Type B pancreatic cell (in vitro differentiated cells): ENCODE measurements at places on chromosomes 4 and X.

DNA sequence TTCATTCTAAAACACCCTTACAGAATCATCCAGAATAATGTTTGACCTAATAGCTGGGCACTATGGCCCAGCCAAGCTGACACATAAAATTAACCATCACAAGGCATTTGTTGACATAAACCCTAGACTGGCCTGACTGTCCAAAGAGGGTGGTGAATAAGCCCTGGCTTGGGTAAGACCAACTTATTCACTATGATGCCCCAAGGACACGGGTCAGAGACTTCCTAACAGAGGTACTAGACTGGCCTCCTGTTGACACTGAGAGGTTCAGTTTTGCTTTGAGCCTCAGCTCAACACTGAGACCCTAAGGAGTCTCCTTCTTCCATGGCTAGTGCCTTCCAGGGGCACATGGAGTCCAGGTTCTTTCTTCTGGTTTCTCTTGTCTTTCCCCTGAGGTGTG lies 21.3 kb downstream of the FGF2 start:
- H3K4me1 ChIP-seq: no peaks in the 10 kb centered on the region
- H3K4me3 ChIP-seq: no peak overlapping the region
- H3K27ac ChIP-seq: no peak overlapping the region
- DNase-seq: no peak
- no peaks in the 10 kb centered on the region for H3K27me3 ChIP-seq
- peaks cover 3% of the 10 kb centered on the region for H3K36me3 ChIP-seq

DNA sequence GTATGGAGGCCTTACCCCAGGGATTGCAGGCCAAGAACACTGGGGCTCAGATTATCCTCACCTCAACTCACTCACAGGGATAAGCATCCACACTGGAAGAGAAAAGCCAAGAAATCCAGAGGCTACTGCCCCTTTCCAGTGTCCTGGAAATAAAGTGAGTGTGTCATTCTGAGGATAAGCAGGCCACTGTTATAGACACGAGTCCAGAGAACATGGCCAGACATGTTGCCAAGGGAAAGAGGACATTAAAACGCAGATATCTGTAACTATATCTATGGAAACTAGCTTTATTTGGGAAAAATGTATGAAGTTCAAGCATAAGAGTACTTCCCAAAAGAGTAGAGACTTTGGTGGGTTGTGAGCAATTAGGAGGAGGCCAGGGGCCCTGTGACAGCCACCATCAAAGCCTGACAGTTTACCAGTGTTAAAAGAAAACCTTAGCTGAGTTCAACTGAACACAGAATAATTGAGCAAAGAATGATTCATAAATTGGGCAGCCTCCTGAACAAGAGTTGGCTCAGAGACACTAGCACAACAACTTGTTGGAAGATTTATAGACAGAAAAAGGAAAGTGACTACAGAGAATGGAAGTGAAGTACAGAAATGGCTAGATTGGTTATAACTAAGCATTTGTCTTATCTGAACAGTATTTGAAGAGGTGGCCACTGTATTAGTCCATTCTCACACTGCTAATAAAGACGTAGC lies 1222.2 kb downstream of the STIM2 start:
- no peaks in the 10 kb centered on the region for H3K4me1 ChIP-seq
- H3K4me3 ChIP-seq: no peak overlapping the region
- no peak overlapping the region for H3K27ac ChIP-seq
- H3K36me3 ChIP-seq: no peaks in the 10 kb centered on the region
- H3K27me3 ChIP-seq: no peaks in the 10 kb centered on the region

DNA sequence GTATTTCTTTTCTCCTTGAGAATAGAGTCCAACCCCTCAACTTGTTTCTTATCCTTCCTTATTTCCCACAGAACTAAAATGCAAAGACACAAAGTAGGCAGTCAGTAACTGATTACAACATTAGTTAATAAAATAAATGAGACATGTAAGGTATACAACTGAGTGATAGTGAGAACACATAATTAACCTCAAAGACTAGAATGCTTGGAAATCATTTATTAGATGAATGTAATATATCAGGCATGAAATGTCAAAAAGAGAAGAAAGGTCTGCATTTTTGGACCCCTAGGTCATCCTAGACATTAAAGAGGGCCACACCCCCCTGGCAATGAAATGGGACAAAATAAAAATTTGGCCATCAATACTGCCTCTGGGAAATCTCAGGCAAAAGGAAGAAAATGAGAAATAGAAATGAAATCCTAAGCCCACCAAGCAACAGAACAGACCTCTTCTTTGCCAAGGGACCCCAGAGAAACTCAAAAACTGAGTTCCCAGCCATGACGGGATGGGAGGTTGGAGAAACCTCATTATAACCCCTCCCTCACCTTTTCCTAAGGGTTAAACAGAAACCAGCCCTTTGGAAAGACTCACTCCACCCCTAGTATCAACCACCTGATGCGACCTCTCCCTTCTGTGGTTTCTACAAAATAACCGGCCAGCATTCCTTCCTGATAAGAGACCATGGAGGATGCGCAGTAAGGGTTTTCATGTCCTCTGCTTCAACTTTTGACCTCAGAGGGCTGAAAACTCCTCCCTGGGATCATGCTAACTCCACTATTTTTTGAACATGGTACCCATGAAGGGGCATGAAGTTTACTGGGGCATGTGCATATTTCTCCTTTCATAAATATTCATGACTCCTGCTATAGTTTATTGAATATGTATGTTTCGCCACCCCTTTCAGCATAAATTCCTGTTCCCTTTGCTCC lies 90.0 kb upstream of the EXOC1L start:
- DNase-seq: no peak
- H3K36me3 ChIP-seq: no peaks in the 10 kb centered on the region
- no peaks in the 10 kb centered on the region for H3K27me3 ChIP-seq

- H3K36me3 ChIP-seq: no peaks in the 10 kb centered on the region
- H3K27me3 ChIP-seq: peaks cover 15% of the 10 kb centered on the region
- peaks cover 15% of the 10 kb centered on the region for H3K4me1 ChIP-seq
- H3K4me3 ChIP-seq: no peak overlapping the region
These were observed 54.1 kb upstream of the CDKN2AIP start for GRCh38 chr4:183390374-183390773.

- DNase-seq: no peak
- no peaks in the 10 kb centered on the region for H3K27me3 ChIP-seq
- no peaks in the 10 kb centered on the region for H3K36me3 ChIP-seq
- peaks cover 7% of the 10 kb centered on the region for H3K4me1 ChIP-seq
These were observed 68.2 kb downstream of the NYX start for GRCh38 chrX:41515376-41515775.

- H3K36me3 ChIP-seq: no peaks in the 10 kb centered on the region
- no peak for DNase-seq
- H3K27me3 ChIP-seq: peaks cover 18% of the 10 kb centered on the region
- no peaks in the 10 kb centered on the region for H3K4me1 ChIP-seq
These were observed 13.7 kb downstream of the CLRN2 start for GRCh38 chr4:17528551-17529165.

DNA sequence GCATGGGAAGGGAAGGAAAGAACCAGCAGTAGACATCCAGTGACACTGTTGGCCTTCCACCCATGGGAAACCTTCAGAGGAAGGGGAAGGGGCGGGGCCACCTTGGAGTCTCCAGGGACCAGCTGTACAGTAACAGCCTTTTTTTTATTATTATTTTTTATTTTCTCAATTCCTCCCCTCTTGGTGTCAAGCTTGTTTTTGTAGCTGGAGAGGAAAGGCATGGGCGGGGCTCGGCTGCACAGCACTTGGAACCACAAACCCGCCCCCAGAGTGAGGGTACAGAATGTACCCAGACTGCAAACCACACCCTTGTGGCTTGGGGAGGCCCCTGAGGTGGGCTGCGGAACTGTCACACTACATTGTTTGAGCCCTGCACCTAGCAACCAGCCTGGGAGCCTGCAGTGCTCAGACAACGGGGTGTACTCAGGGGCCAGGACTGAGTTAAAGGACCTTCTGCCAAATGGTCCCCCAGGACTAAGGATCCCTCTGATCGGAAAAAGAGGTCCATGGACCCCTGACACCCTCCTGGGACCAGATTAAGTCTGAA lies 45.7 kb downstream of the PRPS1 start:
- no peak overlapping the region for H3K4me3 ChIP-seq
- H3K27ac ChIP-seq: no peak overlapping the region
- peaks cover 7% of the 10 kb centered on the region for H3K4me1 ChIP-seq
- no peak for DNase-seq
- no peaks in the 10 kb centered on the region for H3K36me3 ChIP-seq

DNA sequence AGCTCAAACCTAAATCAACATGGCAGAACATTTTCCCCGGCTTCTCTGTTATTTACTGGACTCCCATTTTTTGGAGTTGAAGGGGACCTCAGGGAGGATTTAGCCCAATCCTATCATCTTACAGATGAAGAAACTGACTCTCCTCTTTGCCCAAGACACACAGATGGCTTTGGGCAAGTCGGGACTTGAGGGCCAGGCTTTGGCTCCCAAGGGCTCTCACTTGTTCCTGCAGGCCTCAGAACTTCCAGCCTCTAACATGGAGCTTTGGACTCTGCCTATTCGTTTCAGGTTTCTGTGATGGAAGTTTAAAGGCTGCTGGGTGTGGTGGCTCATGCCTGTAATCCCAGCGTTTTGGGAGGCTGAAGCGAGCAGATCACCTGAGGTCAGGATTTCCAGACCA lies 59.5 kb downstream of the RHOH start:
- H3K36me3 ChIP-seq: no peaks in the 10 kb centered on the region
- peaks cover 24% of the 10 kb centered on the region for H3K4me1 ChIP-seq
- peak overlapping the region; percentile 6 for H3K27ac ChIP-seq
- no peak overlapping the region for H3K4me3 ChIP-seq

DNA sequence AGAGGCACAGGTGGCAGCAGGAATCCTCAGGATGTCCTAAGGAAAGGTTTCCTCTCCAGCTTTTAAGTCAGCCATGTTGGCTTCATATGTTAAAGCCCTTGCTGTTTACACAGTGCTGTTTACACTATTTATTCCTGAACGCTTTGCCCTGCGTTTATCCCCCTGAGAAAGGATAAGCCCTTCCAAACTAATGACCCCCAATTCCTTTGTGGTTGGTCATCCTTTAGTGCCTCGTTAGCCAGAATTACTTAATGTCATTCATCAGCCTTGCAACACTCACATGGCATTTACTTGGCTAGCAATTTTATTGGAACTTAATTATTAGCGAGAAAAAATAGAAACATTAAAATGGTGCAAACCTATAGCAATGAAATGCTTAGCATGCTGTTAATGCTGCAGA lies 23.8 kb downstream of the VCX2 start:
- H3K27ac ChIP-seq: no peak overlapping the region
- H3K4me3 ChIP-seq: no peak overlapping the region
- H3K27me3 ChIP-seq: no peaks in the 10 kb centered on the region
- H3K36me3 ChIP-seq: no peaks in the 10 kb centered on the region

DNA sequence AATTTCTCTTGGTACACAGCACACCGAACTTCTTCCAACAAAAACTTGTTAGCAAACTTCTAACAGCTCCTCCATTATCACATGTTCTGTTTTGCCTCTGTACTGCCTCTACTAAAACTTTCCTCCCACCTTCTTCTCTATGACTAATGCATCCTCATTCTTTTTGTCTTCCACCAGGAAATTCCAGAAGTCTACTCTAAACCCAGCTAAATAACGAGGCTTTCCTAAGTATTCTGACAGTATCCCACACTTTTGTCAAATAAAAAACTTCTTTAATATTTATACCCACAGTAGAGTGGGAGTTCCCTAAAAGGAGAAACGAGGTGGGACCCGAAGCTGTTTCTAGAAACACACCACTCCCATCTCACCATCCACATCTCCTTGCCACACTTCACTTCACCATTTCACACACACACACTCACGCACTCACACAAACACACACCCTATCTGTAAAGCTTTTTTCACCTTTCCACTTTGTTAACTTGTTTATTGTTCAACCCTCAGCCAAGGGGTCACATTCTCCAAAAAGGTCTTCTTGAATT lies 280.3 kb downstream of the ARAP2 start:
- H3K27me3 ChIP-seq: no peaks in the 10 kb centered on the region
- H3K4me3 ChIP-seq: no peak overlapping the region
- no peaks in the 10 kb centered on the region for H3K36me3 ChIP-seq
- H3K27ac ChIP-seq: no peak overlapping the region

DNA sequence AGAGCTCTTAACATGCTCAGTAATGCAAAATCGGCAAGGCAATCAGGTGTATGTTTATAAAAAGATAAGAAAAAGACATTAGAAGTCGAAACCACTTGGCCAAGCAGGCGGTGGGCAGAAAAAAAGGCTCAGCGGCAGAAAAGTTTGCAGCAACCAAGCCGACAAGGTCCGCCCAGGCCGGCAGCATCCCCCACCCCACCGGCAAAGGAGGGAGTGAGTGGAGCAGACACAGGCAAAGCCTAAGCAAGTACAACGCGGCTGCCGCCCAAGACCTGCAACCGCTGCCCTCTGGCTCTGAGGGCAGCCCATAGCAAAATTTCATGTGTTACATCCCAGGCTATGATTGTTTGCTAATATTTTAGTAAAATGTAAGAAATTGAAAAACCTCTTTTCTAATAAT lies 125.4 kb upstream of the ZCCHC13 start:
- H3K4me1 ChIP-seq: no peaks in the 10 kb centered on the region
- no peak for DNase-seq
- no peaks in the 10 kb centered on the region for H3K36me3 ChIP-seq
- H3K27me3 ChIP-seq: no peaks in the 10 kb centered on the region
- H3K4me3 ChIP-seq: peak overlapping the region; percentile 40

DNA sequence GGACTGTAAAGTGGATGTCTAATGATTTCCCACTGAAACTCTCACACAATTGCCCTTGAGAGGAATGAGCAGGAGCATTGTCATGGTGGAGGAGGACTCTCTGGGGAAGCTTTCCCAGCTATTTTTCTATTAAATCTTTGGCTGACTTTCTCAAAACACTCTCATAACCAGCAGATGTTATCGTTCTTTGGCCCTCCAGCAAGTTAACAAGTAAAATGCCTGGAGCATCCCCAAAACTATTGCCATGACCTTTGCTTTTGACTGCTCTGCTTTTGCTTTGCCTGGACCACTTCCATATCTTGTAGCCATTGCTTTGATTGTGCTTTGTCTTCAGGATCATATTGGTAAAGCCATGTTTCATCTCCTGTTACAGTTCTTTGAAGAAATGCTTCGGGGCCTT lies 120.2 kb upstream of the PDE5A start:
- no peak for DNase-seq
- peaks cover 3% of the 10 kb centered on the region for H3K27me3 ChIP-seq
- peaks cover 12% of the 10 kb centered on the region for H3K4me1 ChIP-seq
- no peaks in the 10 kb centered on the region for H3K36me3 ChIP-seq
- no peak overlapping the region for H3K27ac ChIP-seq

GRCh38 chr4:2290974-2291704 lies 29.2 kb upstream of the MXD4 start:
- H3K36me3 ChIP-seq: no peaks in the 10 kb centered on the region
- no peak overlapping the region for H3K4me3 ChIP-seq
- H3K27ac ChIP-seq: no peak overlapping the region
- H3K4me1 ChIP-seq: peaks cover 11% of the 10 kb centered on the region

DNA sequence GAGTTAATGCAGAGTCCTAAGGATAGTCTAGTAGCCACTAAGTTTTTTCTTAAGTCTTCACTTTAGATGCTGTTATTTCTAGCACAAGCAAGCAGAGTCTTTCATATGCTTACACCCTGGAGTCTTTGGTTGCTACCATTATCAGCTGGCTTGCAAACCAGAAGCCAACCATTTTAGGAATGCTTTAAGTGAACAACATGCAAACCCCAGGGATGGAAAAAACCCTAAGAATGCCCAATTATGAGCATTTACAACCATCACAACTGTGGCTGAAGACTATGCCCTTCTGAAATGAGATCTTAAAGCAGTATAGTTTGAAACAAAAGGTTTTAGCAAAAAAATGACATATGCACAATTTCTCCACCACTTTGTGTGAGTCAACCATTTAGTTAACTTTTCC lies 6.6 kb downstream of the MID1IP1 start:
- no peaks in the 10 kb centered on the region for H3K27me3 ChIP-seq
- peaks cover 4% of the 10 kb centered on the region for H3K4me1 ChIP-seq
- H3K4me3 ChIP-seq: no peak overlapping the region
- no peak for DNase-seq

GRCh38 chr4:26992657-26993361 lies 132.2 kb downstream of the STIM2 start:
- H3K36me3 ChIP-seq: no peaks in the 10 kb centered on the region
- H3K27ac ChIP-seq: no peak overlapping the region
- no peak for DNase-seq
- no peak overlapping the region for H3K4me3 ChIP-seq
- no peaks in the 10 kb centered on the region for H3K27me3 ChIP-seq
- no peaks in the 10 kb centered on the region for H3K4me1 ChIP-seq
